ENCODE measurements at places on chromosomes 13 and 19.
A peak's percentile ranks its signal among the peaks of the same experiment; 100 is the strongest.

GRCh38 chr13:97214921-97215320 is 7.2 kb upstream of the MBNL2 start:
- no peaks in the 10 kb centered on the region for H3K36me3 ChIP-seq
- H3K4me3 ChIP-seq = no peak overlapping the region
- H3K27me3 ChIP-seq = no peaks in the 10 kb centered on the region
- H3K27ac ChIP-seq = no peak overlapping the region
- H3K4me1 ChIP-seq = peaks cover 5% of the 10 kb centered on the region

DNA sequence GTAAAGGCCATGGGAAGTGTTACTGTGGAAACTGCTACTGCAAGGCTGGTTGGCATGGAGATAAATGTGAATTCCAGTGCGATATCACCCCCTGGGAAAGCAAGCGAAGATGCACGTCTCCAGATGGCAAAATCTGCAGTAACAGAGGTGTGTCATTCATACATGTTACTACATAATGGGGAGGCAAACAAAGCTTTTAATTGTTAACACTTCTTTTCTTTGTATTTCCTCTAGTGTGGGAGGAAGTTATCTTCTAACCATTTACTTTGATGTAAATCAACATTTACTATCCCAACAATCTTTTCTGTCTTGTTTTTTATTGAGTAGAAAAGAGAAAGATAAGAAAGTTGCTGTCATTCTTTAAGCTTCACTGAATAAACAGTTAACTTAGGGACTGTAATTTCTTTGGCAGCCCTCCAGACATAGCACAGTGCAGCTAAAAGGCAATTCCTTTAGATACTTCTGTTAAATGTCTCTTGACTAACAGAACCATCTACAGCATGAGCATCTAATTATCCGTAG is 126.9 kb downstream of the ITGBL1 start:
- H3K36me3 ChIP-seq = peaks cover 5% of the 10 kb centered on the region
- no peak for DNase-seq
- H3K27me3 ChIP-seq = no peaks in the 10 kb centered on the region
- peaks cover 20% of the 10 kb centered on the region for H3K4me1 ChIP-seq
- no peak overlapping the region for H3K4me3 ChIP-seq

DNA sequence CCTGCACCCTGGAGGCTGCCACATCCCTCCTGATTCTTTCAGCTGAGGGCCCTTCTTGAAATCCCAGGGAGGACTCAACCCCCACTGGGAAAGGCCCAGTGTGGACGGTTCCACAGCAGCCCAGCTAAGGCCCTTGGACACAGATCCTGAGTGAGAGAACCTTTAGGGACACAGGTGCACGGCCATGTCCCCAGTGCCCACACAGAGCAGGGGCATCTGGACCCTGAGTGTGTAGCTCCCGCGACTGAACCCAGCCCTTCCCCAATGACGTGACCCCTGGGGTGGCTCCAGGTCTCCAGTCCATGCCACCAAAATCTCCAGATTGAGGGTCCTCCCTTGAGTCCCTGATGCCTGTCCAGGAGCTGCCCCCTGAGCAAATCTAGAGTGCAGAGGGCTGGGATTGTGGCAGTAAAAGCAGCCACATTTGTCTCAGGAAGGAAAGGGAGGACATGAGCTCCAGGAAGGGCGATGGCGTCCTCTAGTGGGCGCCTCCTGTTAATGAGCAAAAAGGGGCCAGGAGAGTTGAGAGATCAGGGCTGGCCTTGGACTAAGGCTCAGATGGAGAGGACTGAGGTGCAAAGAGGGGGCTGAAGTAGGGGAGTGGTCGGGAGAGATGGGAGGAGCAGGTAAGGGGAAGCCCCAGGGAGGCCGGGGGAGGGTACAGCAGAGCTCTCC is 6.9 kb upstream of the CEACAM5 start:
- no peaks in the 10 kb centered on the region for H3K4me1 ChIP-seq
- H3K27ac ChIP-seq = no peak overlapping the region
- peaks cover 5% of the 10 kb centered on the region for H3K27me3 ChIP-seq
- peak; percentile 28 for DNase-seq

DNA sequence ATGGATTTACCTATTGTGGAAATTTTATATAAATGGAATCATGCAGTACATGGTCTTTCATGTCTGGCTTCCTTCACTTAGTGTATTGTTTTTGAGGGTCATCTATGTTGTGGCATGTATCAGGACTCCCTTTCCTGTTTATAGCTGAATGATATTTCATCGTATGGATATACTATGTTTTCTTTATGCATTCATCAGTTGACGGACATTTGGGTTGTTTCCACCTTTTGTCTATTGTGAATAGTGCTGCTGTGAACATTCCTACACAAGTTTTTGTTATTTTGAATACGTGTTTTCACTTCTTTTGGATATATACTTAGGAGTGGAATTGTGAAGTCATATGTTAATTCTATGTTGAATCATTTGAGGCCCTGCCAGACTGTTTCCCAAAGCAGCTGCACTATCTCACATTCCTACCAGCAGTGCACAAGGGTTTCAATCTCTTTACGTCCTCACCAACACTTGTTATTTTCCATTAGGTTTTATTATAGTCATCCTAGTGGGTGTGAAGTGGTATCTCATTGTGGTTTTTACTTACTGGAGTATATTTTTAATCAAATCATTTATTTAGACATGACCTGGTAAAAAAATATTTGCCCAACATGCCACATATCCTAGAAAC is 262.7 kb downstream of the DLEU7 start:
- H3K36me3 ChIP-seq = no peaks in the 10 kb centered on the region
- peaks cover 3% of the 10 kb centered on the region for H3K4me1 ChIP-seq
- H3K4me3 ChIP-seq = no peak overlapping the region
- DNase-seq = no peak

Measured in SJSA1 (cell line).